ENCODE measurements at places on chromosomes 16 and 17.

DNA sequence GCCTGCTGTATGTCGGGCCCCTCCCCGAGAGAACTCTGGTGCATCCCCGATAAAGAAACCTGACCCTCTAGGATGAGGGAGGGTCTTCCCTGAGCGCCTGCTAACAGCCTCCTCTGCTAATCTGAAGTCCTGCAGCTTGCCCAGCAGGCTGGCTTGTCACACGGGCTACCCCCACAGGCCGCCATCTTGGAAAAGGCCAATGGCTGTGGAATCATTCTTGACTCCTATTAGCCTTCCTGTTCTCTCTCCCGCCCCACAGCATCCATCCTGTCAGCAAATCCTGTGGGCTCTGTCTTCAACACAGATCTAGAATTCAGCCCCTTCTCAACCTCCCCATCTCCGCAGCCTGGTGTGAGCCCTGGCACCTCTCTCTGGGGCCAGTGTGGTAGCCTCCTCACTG lies 12.0 kb downstream of the IL4R start:
- DNase-seq: no peak
- no peak overlapping the region for H3K4me3 ChIP-seq
- no peaks in the 10 kb centered on the region for H3K36me3 ChIP-seq
- peak overlapping the region; percentile 99 for H3K27ac ChIP-seq
- H3K27me3 ChIP-seq: no peaks in the 10 kb centered on the region

DNA sequence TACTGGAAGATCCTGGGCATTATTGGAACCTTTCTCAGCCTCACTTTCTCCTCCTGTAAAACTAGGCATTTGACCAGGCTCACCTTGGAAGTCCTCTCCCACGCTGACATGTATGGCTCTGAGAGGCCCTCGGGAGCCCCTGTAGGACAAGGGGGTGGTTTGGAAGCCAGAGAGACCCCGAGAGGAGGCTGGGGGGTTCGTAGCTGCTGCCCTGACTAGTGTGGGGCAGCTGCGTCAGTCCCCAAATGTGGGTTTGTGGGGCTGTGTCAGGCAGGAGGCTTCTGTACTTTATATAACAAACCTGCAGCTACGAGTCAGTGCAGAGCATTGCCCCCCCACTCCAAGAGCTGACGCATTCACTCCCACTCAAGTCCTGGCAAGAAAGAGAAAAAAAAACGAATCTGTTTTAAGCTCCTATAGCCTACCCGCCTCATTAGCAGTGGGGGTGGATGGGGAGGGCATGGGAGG lies 1.8 kb downstream of the CX3CL1 start:
- peak overlapping the region; percentile 24 for H3K4me3 ChIP-seq
- peak overlapping the region; percentile 73 for H3K27ac ChIP-seq
- H3K27me3 ChIP-seq: no peaks in the 10 kb centered on the region
- no peak for DNase-seq

DNA sequence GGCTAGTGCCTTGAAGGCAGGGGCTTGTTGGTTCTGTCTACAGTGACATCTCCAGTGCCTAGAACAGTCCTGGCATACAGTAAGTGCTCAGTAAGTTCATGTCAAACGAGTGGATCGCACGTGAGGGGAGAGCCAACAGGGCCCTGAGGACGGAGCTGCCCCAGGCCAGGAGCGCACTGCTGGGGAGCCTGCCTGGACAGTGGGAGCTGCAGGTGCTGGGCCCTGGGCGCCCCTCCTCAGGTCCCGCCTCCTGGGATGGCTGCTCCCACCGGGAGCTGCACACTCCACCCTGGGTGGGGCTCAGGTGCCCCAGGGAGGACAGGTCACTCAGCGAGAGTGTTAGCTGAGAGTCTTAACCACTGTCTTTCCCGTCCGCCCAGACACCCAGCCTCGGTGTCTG lies 1.8 kb downstream of the EVPL start:
- H3K27me3 ChIP-seq: no peaks in the 10 kb centered on the region
- no peak for DNase-seq
- H3K4me1 ChIP-seq: peaks cover 14% of the 10 kb centered on the region
- H3K4me3 ChIP-seq: no peak overlapping the region
- no peaks in the 10 kb centered on the region for H3K36me3 ChIP-seq

- H3K36me3 ChIP-seq: no peaks in the 10 kb centered on the region
- no peaks in the 10 kb centered on the region for H3K27me3 ChIP-seq
- H3K4me3 ChIP-seq: no peak overlapping the region
Observed at GRCh38 chr16:50282955-50283631, 16.7 kb downstream of the ADCY7 start.

GRCh38 chr16:67945392-67945933 lies 1.5 kb upstream of the LCAT start:
- peaks cover 19% of the 10 kb centered on the region for H3K4me1 ChIP-seq
- DNase-seq: no peak
- H3K36me3 ChIP-seq: no peaks in the 10 kb centered on the region
- H3K27ac ChIP-seq: no peak overlapping the region

DNA sequence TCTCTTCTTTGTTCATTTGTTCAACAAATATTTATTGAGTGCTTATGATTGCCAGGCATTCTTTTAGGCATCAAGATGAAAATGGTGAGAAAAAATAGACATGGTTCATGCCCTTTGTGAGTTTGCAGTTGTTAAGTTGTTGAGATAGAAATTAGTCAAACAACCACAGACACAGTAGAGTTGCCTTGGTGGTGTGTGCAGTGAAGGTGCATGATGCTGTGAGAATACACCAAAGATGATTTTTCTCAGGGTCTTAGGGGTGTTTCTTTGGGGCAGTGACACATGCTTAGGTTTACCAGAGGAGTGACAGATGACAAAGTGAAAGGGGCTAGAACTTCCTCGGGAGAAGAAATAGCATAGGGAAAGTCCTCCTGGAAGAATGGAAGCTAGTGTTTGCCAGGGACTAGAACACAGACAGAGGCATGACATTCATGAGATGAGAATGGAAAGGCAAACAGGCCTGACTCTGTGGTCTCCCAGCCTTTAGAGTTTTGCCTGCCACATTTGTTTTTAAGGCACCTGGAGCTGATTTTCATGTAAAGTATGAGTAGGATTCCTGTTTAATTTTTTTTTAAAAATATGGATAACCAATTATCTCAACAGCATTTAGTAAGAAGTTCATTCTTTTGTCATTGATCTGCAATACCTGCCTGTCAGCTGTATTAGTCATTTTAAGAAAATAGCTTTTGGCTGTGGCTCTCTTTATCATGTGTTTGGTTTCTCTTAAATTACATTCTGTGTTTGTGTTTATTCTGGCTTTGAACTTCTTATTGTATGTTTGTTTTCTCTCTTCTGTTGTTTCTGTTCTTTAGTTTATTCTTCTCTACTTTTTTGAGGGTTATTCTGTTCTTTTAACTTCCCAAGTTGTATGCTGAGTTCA lies 36.6 kb downstream of the CYLD start:
- no peak overlapping the region for H3K27ac ChIP-seq
- DNase-seq: no peak
- H3K4me3 ChIP-seq: no peak overlapping the region

DNA sequence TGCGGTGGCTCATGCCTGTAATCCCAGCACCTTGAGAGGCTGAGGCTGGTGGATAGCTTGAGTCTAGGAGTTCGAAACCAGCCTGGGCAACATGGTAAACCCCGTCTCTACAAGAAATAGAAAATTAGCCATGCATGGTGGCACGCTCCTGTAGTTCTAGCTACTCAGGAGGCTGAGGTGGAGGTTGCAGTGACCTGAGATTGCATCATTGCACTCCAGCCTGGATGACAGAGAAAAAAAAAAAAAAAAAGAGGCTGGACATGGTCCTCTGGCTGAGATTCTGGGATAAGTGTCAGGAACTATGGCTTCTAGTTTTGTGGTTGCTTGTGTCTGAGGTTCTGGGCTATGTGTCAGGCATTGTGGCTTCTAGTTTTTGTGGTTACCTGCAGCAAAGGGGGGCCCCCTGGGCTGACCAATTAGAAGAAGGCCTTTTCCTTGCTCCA lies 7.0 kb downstream of the KSR1 start:
- peaks cover 2% of the 10 kb centered on the region for H3K4me1 ChIP-seq
- H3K27ac ChIP-seq: no peak overlapping the region
- no peak for DNase-seq
- no peaks in the 10 kb centered on the region for H3K36me3 ChIP-seq

DNA sequence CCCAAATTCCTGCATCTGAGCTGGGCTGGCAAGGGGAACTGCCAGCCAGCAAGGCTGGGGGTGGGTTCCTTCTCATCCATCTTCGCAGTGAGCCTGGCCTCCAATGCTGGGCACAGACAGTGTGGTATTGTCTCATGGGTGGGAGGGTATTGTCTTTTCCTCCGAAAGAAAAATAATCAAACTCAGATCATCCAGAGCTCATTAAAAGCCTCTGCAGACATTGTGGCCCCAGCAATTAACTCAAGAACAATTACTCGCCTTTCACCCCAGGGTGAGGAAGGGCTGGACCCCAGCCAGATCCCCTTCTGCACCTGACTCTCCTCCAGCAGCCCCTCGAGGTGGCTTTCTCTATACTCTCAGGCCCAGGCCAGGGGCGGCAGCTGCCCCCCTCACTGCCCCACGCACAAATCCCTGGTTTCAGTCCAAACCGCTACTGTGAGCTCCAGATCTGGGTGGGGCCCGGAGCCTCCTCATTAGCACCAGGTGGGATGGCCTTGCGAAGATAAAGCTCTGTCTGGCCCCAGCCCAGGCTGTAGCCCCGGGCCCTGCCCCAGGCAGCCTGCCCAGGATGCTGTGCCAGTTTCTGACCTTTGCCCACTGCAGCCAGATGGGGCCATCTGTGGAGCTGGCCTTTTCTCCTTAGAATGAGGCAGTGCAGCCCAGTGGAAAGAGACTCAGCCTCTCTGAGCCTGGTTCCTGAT lies 2.3 kb upstream of the KRT15 start:
- no peak overlapping the region for H3K4me3 ChIP-seq
- no peaks in the 10 kb centered on the region for H3K36me3 ChIP-seq
- peaks cover 39% of the 10 kb centered on the region for H3K4me1 ChIP-seq

DNA sequence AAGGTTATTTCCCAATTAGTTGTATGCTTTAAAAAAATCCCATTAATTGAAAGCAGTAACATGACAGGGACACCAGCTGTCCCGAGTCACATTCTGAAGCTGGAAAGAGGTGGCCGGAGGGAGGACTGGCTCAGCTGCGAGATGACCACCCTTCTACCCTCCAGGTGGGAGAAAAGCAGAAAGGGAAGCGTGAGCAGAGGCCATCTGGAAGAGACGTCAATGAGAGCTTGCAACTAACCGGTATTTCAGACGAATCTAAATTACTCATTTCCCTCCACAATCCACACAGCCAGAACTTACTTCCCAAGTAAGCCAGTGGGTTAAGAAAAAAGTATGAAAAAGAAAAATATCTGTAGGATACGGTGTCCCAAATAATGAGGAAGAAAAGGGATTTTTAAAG lies 28.5 kb upstream of the SLC38A8 start:
- H3K27ac ChIP-seq: no peak overlapping the region
- no peaks in the 10 kb centered on the region for H3K27me3 ChIP-seq
- DNase-seq: no peak
- H3K36me3 ChIP-seq: no peaks in the 10 kb centered on the region
- no peaks in the 10 kb centered on the region for H3K4me1 ChIP-seq

DNA sequence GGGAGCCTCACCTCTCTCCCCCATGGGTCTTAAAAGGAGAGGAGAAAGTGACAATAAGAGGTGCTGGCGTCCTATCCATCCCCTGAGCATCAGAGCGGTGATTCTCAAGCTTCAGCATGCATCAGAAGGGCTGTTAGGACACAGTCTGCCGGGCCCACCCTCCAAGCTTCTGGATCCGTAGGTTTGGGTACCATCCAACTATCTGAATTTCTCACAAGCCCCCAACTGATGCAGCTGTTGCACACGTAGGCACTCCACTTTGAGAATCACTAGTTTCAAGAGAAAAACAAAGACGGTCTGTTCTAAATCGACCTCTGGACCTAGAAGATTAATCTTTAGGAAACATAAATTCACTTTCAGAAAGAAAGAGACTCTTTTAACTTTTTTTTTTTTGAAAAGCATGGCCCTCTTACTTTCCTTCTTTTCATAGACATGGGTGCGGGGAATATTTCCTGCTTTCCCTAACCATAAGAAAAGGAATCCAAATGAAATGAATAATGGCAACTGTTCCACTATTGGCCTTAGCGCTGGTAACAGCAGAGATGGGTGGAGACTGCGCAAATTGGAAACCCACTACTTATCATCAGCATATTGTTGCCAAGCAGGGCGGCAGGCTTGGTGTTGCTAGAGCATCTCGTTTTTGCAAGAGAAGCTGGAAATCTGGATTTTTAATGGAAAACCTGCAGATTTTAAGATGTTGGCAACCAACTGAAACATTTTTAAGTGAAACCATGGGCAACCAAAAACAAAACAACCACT lies 144.4 kb downstream of the GAS7 start:
- DNase-seq: no peak
- no peaks in the 10 kb centered on the region for H3K4me1 ChIP-seq
- H3K27me3 ChIP-seq: no peaks in the 10 kb centered on the region
- H3K4me3 ChIP-seq: no peak overlapping the region

DNA sequence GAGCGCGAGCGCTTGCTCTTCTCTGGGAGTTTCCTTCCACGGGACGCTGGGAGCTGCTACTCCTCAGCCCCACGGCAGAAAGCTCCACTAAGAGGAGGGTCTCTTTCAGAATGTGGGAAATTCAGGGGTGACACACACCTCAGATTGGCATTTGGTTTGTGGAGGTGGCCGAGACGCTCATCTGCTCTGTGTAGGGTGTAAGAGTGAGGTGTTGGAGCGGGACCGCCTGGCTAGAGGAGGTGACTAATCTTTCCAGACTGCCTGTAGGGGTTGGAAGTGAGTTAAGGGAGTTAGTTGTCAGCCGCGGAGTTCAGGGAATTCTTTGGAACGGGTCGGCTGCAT lies 735 bp downstream of the PSMD11 start:
- peaks cover 18% of the 10 kb centered on the region for H3K4me1 ChIP-seq
- peaks cover 13% of the 10 kb centered on the region for H3K36me3 ChIP-seq
- no peaks in the 10 kb centered on the region for H3K27me3 ChIP-seq
- H3K4me3 ChIP-seq: peak overlapping the region; percentile 91
- peak; percentile 51 for DNase-seq

DNA sequence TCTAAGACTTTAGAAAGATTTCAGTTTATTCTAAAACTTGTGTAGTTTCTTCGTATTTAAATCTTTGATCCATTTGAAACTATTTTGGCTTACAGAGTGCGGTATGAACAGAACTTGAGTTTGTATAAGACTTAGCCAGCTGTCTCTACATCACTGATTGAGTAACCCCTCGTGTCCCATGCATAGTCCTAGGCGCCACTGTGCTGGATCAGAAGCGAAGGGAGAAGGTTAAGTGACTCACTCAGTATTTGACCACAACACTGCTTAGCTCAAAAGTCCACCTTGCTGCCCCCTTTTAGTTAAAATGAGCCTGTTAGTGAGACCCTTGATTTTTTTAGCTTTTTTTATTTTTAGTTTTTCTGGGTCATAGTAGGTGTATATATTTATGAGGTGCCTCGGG lies 28.4 kb downstream of the CD300LB start:
- H3K36me3 ChIP-seq: no peaks in the 10 kb centered on the region
- no peaks in the 10 kb centered on the region for H3K4me1 ChIP-seq
- no peaks in the 10 kb centered on the region for H3K27me3 ChIP-seq
- no peak overlapping the region for H3K4me3 ChIP-seq

- no peaks in the 10 kb centered on the region for H3K36me3 ChIP-seq
- peak; percentile 76 for DNase-seq
- peaks cover 13% of the 10 kb centered on the region for H3K4me1 ChIP-seq
- H3K27me3 ChIP-seq: peaks cover 4% of the 10 kb centered on the region
Observed at GRCh38 chr17:79851461-79851817, 12.2 kb upstream of the CBX4 start.

- no peak overlapping the region for H3K27ac ChIP-seq
- no peaks in the 10 kb centered on the region for H3K36me3 ChIP-seq
- H3K27me3 ChIP-seq: no peaks in the 10 kb centered on the region
- DNase-seq: no peak
- peaks cover 3% of the 10 kb centered on the region for H3K4me1 ChIP-seq
Observed at GRCh38 chr17:59512844-59513385, 52.5 kb upstream of the DHX40 start.

Measured in transverse colon (tissue), 4 donors.